ENCODE measurements at places on chromosomes 7 and 10.

GRCh38 chr7:12328888-12329770 is 74.5 kb downstream of the VWDE start:
- DNase-seq: no peak

DNA sequence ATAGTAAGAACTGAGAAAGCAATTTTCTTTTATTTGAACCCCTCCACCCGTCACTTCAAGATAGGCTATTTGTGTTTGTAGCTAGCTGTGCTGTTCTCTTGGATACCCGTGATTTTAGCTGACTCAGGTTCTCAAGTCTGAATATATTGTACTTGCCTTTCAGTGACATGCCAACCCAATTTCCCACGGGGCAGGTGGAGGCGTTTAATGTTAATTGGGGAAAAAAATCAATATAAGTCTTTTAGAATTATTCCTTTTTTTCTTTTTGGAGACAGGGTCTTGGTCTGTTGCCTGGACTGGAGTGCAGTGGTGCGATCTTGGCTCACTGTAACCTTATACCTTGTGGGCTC is 36.4 kb downstream of the ZRANB1 start:
- DNase-seq: no peak

DNA sequence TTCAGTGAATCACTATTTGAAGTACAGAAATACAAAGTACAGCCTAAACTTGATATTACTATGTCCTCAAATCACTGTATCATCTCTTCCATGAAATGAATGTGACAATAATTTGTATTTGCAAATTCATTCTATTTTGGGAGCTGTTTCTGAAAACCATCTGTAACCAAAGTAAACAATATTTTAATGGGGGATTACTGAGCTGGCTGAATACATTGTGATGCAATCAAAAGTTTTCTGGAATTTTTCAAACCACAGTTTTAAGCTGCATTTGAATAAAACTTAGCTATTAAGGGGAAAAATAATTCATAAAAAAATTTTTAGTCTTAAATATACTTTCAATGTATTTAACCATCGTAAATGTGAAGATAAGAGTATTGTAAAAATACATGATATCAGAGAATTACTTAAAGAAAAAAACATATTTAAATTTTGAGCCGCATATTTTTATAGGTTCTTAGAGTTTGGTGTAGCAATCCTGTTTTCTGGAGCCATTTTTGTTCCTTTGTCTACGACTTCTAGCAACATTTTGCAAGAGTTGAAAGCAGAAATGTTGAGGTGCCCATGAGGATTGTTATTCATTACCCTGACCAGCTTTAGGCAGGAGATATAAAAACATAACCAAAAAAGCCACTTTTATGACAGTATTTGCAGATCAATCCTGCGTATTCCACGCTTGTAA is 45.9 kb upstream of the AGMO start:
- DNase-seq: no peak

GRCh38 chr7:945147-945555 is 9.3 kb downstream of the ADAP1 start:
- no peak for DNase-seq

Measured in MV-4-11 (cell line).